ENCODE measurements at places on chromosomes 6 and 20. TPM values are rescaled to one million over a fixed set of nuclear protein-coding genes. Genes with fewer than 3 reads are reported as not detected.

COL20A1 gene
- total RNA-seq, result 0.77 TPM

ECT2L gene
- not detected for total RNA-seq

HSPA1L gene
- total RNA-seq, result 1.4 TPM

LGSN gene
- 2.3 TPM for total RNA-seq

C20orf204 gene
- 0.54 TPM for total RNA-seq

OR2H1 gene
- total RNA-seq, result not detected

ETV7 gene
- not detected for total RNA-seq

ZNF311 gene
- total RNA-seq, result 0.42 TPM

LBP gene
- 1.3 TPM for total RNA-seq

MATN4 gene
- total RNA-seq, result 0.19 TPM

PAK5 gene
- not detected for total RNA-seq

OTOR gene
- total RNA-seq, result not detected

MYLK2 gene
- total RNA-seq, result 0.55 TPM

WFDC2 gene
- total RNA-seq, result not detected

ISM1 gene
- total RNA-seq, result 0.20 TPM

GOPC gene
- total RNA-seq, result 18.0 TPM

SLC17A3 gene
- total RNA-seq, result 0.87 TPM

RIMS4 gene
- 1.3 TPM for total RNA-seq

CASS4 gene
- total RNA-seq, result 0.08 TPM

LSM14B gene
- 24.7 TPM for total RNA-seq

GPR63 gene
- 0.26 TPM for total RNA-seq

OXT gene
- total RNA-seq, result not detected

MEP1A gene
- total RNA-seq, result not detected

PRICKLE4 gene
- total RNA-seq, result 0.76 TPM

FHL5 gene
- total RNA-seq, result not detected

SEL1L2 gene
- total RNA-seq, result not detected

RRP36 gene
- 88.6 TPM for total RNA-seq

MAS1 gene
- not detected for total RNA-seq

GABRR1 gene
- total RNA-seq, result not detected

MUC21 gene
- total RNA-seq, result not detected

DYNLT2 gene
- total RNA-seq, result 0.81 TPM

KAT14 gene
- total RNA-seq, result 9.3 TPM

Data from A549 treated with ZK216348 at 1 μM for 4 hours (cell line).